Activated naive CD4-positive, alpha-beta T cell treated with anti-CD3 and anti-CD28 coated beads, Interleukin-2, amount 10 ng/mL, durations not matched to agents 5 hours and 36 hours (primary cell): ENCODE measurements at places on chromosomes 12 and 14. TPM values are rescaled to one million over a fixed set of nuclear protein-coding genes. Genes with fewer than 3 reads are reported as not detected.

Gene TMX1
- total RNA-seq = 48.5 TPM

Gene AJUBA
- total RNA-seq = 1.4 TPM

Gene OTOGL
- not detected for total RNA-seq

Gene PROX2
- not detected for total RNA-seq

Gene SIX6
- total RNA-seq = not detected

Gene SLC10A1
- not detected for total RNA-seq

Gene FITM1
- 1.5 TPM for total RNA-seq

Gene TRHDE
- total RNA-seq = not detected

Gene TTC9
- 15.7 TPM for total RNA-seq

Gene PLBD1
- not detected for total RNA-seq

Gene PTPRB
- not detected for total RNA-seq
